ENCODE measurements at places on chromosomes 2 and 18. TPM values are rescaled to one million over a fixed set of nuclear protein-coding genes. Genes with fewer than 3 reads are reported as not detected.

GRCh38 chr2:171228826-171229225 is 68.1 kb upstream of the TLK1 start:
- no peak overlapping the region for H3K27ac ChIP-seq
- H3K27me3 ChIP-seq = peaks cover 5% of the 10 kb centered on the region
- no peak for DNase-seq
- H3K4me3 ChIP-seq = no peak overlapping the region

- no peaks in the 10 kb centered on the region for H3K4me1 ChIP-seq
- H3K27me3 ChIP-seq = peaks cover 7% of the 10 kb centered on the region
- no peaks in the 10 kb centered on the region for H3K36me3 ChIP-seq
- DNase-seq = no peak
- no peak overlapping the region for H3K27ac ChIP-seq
- H3K4me3 ChIP-seq = no peak overlapping the region
These were observed 139.8 kb downstream of the RPIA start for GRCh38 chr2:88831071-88831791.

DNA sequence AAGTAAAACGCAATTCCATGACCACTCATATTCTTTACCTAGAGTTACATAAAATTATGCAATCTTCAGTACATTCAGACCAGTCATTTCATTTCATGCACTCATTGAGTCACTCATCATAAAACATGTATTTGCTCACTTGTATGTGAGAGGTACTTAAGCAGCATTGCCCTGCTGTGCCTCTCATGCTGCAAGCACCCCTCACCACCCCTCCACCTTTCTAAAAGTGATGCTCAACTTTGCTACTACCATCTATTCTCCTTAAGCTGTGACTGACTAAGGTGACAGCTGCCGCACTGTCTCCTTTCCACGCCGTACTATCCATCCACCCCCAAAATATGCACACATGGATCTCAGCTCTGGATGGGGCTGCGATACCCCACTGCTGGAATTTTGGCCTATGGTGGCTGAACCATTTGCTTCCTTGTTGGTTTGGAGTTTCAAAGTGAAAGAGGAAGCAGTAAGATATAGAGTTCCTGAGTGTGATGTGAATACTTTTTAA is 7.2 kb downstream of the ARHGAP25 start:
- H3K36me3 ChIP-seq = peaks cover 32% of the 10 kb centered on the region
- H3K4me1 ChIP-seq = peaks cover 74% of the 10 kb centered on the region
- peak overlapping the region; percentile 41 for H3K4me3 ChIP-seq
- DNase-seq = no peak

Gene IL1RL2
- not detected for total RNA-seq
